ENCODE measurements at places on chromosomes 4 and X.

DNA sequence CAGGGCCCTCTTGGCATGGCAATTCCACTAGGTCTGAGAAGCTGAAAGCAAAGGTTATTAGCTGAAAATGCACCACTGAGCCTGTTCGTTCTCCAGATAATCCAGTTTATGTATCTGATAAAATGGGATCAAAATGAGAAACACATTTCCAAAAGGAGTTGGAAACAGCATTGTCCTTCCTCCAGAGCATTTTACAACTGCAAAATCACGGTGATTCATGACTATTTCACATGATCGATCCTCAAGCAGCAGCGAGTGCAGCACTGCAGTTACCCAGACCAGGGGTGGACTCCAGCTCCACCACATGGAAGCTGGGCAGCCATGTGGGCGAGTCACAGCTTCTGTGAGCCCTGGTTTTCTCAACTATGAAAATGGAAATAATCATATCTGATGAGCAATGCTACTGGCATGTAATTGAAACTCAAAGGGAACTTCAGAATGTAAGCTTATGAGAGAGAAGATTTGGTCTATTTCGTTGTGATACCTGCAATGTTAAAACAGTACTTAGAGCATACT is 78.7 kb upstream of the MSX1 start:
- no peak for DNase-seq

- no peak for DNase-seq
Measured at GRCh38 chrX:15014281-15014680, 141.1 kb downstream of the MOSPD2 start.

GRCh38 chr4:25865586-25865985 is 2.8 kb upstream of the SEL1L3 start:
- peak; percentile 66 for DNase-seq

- no peak for DNase-seq
Measured at GRCh38 chrX:109782994-109783700, 50.1 kb upstream of the ACSL4 start.

GRCh38 chr4:3792813-3793212 is 26.6 kb downstream of the ADRA2C start:
- no peak for DNase-seq

- no peak for DNase-seq
Measured at GRCh38 chrX:14573161-14573560, 43.8 kb downstream of the GLRA2 start.

GRCh38 chrX:132023896-132024386 is 839 bp downstream of the STK26 start:
- DNase-seq = no peak

- no peak for DNase-seq
Measured at GRCh38 chr4:99248714-99249113, 29.7 kb upstream of the ADH6 start.

- no peak for DNase-seq
Measured at GRCh38 chr4:177596035-177596434, 153.8 kb upstream of the AGA start.

- DNase-seq = no peak
Measured at GRCh38 chrX:49184294-49185281, 1.6 kb downstream of the PRICKLE3 start.

DNA sequence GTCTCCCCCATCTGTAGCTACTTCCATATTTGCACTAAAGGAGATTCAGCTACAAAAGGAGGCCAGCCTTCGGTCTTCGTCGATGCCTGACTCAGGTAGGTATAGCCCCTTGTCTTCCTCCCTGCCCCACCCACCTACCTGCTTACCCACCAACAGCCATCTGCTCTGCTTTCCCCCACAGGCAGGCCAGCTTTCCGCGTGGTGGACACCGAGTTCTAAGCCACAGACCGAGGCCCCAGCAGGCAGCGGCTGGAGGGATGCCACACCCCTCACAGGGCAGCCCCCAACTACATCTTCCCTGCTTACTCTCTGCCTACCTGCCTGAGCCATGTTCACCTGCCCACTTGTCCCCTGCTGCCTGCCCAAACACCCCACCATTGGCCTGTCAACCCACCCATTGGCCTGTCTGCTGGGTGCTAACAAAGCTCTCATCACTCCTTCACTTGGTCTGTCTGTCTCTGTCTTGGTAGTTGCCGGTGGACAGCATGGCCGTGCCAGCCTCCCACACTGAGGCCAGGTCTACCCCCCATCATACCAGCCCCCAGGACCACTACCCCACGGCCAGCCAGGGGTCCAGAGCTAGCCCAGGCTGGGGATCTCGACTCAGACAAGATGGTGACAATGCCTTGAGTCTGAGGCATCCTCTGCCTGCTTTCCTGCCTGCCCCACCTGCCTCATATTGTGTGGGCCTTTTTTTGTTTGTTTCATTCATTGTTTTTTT is 4.1 kb upstream of the USP11 start:
- DNase-seq = no peak

DNA sequence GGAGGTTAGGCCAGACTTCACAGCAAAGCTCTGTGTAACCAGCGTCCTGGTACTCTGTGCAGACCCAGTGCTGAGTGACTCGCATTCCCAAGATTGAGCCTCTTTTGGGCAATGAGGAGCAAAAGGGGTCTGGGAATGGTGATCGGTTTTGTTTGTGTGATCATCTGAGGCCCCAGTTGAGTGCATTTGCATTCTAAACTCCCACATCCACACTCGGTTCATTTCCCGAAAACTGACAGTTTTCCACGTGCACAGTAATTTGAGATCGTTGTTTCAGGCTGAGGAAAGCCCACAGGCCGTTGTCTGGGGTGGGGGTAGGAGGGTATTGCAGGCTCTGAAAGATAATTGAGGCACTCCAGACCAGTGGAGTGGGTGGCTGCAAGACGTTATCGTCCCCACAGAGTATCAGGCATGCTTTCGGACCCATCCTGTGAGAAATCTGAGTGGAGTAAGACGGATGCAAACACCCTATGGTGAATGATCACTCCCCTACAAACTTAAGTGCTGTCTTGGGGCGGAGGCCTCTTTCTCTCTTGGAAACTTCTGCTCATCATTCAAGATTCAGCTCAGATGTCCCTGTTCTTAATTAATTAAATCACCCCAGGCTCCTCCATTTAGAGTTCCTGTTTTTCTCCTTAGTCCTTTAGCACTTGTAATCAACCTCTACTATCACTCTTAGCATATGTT is 96.1 kb downstream of the AFF1 start:
- DNase-seq = no peak

DNA sequence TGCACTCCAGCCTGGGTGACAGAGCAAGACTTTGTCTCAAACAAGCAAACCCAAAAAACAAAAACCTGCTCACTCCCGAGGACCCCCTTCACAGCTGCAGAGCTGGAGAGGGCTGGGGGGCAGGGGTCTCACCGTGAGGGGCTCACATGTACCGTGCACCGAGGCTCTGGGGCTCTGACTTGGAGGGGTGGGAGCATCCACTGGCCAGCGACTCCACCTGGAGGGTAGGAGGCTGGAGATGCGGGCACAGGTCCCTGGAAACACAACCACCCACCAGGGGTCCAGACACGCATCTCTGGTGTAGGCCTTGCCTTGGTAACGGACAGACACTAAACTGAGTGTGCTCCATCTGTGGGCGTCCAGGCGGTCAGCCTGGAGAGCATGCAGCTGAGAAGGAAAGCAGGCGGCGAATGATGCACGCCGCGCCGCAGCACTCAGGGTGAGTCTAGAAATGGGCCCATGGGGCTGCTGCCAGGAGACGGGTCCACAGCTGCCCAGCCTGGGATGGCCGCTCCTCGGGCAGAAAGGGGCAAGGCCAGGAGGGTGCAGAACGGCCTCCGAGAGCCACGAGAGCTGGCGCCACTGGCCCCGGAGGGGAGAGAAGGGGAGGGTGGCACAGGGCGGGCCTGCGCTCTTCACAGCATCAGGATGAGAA is 26.1 kb downstream of the PPP2R3B start:
- no peak for DNase-seq

DNA sequence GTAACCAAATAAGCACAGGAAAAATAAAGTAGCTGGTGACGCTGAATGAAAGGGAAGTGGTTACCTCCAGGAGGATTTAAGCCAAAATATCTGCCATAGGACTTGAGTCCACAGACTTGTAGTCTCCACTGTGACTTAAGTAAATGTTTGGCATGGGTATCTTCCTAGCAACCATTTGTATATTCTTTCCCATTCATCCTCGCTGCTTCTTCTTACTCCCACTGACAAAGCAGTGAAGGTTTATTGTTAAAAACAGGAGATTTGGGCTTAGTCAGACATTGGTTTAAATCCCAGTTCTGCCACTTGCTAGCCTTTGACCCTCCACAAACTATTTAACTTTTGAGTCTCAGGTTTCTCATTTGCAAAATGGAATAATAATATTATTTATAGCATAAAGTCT is 22.3 kb downstream of the COL4A6 start:
- no peak for DNase-seq

All from HuH-7.5 (cell line).